Stimulated activated CD4-positive, alpha-beta T cell treated with anti-CD3 and anti-CD28 coated beads, Interleukin-4, amount 100 ng/mL, for 4 hours (primary cell): ENCODE measurements at places on chromosomes 4 and X.
A peak's percentile ranks its signal among the peaks of the same experiment; 100 is the strongest.

- DNase-seq: no peak
Observed at GRCh38 chr4:175657571-175657970, 154.5 kb downstream of the GPM6A start.

DNA sequence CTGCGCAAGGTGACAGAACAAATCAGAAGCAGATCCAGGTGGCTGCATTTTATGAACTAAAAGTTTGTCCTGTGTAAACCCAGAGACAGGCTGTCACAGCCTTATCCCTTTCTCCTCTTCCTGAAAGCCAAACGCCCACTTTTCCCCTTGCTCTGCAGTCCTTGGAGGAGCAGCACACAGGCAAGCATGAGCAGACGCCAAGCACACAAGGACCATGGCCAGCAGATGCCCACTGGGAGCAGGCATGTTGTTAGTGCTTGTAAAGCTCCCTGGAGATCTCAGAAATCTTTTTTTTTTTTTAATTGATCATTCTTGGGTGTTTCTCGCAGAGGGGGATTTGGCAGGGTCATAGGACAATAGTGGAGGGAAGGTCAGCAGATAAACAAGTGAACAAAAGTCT lies 11.5 kb upstream of the HOPX start:
- no peak for DNase-seq

GRCh38 chr4:174753021-174753420 lies 76.0 kb downstream of the GLRA3 start:
- DNase-seq: no peak

GRCh38 chr4:68594678-68595077 lies 18.6 kb upstream of the UGT2B17 start:
- no peak for DNase-seq

DNA sequence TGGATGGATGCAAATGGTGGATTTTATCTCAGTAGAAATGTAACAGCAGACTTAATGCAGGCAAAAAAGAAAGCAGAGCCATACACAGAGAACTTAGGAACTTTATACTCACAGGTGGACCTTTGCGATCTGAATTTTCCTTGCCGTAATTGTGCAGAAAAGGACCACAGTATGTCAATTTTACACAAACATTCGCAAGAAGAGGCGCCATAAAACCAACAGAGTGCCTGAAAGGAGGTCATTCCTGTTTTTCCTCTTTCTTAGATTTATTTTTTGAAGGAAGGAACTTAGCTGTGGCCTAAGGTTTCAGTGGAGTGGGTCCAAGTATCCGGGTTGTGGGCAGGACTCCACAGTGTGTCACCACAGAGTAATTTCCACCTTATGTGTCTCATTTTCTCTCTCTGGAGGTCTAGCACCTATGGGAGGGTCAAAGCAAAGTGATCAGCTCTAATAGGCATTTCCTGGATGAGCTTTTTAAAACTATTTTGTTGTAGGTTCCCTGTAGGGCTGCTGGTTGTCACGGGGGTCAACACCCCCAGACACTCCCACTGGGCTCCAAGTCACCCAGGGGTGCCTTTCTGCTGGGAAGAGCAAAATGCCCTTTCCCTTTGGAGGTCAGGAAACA lies 24.7 kb upstream of the PBDC1 start:
- no peak for DNase-seq

- DNase-seq: no peak
Observed at GRCh38 chr4:129342819-129343408, 247.0 kb downstream of the C4orf33 start.

- DNase-seq: no peak
Observed at GRCh38 chr4:44806071-44806470, 79.7 kb upstream of the GNPDA2 start.

DNA sequence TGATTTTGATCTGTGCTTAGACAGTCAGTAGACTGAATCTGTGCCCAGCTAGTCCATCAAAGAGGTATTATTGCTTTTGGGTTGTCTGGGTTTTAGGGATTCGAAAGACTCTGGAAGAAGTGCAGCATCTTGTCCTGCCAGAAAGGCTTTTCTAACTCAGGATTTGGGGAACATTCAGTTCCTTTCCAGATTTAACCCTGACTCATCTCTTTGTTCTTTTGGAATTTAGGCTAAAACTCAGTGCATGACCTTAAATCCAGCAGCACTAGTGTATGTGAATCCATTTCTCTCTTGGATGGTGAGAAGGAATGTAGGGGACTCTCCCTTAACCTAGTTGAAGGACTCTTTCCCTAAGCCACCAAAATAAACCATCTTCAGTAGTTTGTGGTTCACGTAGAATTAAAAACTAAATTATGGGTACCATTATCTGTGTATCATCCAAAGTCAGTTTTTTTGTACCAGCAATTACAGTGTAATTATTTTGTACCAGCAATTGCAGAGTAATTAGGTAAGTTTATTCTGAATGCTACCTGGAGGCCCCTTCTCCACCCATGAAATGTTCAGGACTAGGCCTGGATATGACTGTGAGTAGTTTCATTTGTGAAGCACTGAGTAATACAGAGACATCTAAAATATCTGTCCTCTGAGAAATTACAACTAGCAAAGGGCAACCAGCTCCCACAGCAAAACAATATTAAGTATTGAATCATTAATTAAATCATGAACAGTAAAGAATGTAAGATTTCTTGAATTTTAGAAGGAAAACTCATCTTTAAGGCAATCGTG lies 384.0 kb downstream of the TMA16 start:
- DNase-seq: no peak

DNA sequence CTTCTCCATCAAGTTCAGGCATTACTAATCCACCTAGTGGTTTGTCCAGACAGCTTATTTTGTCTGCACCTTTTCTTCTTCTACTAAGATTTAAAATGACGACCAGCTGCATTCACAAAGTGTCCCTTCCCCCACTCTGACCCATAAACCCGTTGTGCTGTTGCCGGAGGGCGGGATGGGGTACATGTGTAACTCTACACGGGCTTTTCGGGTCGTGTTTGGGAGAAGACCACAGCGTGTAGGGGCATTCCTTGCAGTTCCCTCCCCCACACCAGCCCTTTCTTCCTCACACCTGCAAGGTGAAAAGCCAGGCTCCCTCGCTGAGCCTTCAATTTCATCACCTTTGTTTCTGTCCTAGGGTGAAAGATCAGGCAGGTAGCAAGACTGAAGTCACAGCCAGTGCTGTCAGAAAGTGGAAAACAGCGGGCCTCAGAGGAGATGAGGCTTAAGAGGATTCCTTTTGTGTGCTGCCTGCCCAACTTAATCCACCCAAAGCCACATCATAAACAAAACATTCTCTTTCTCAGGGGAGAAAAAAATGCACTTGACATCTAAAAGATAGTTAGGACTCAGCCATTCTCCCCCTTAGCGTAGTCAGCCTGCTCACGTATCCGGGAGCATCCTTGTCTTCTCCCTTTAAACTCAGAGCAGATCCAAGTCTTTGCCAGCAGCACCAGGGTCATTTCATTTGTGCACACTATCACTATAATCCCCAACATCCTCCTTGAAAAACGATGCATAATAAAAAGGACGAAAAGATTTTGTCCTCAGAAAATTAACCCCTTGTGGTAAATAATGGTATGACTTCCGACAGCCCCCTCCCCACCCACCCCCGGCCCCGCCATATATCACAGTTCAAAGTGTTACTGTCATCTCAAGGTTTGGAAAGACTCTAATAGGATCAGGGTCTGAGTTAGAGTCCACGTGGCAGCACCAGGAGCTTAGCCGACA lies 599.0 kb downstream of the RAB28 start:
- DNase-seq: no peak

DNA sequence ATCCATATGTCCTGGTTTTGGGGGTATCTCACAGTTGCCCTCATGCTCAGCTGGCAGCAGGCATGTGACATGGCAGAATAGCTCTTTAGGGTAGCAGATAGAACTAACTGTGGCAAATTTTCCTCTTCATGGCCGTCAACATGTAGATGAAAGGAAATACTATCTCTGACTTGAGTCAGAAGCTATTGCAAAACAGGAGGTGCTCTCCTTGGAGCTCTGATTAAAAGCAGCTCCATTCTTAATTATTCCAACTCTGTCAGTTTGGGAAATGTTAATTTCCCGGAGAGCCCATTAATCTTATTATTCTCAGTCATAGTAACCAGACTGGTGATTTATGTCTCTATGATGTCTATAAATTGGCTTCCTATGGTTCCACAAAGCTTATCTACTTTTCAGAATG lies 18.2 kb downstream of the IL13RA1 start:
- DNase-seq: no peak

- no peak for DNase-seq
Observed at GRCh38 chr4:3257103-3257555, 8.2 kb downstream of the MSANTD1 start.

DNA sequence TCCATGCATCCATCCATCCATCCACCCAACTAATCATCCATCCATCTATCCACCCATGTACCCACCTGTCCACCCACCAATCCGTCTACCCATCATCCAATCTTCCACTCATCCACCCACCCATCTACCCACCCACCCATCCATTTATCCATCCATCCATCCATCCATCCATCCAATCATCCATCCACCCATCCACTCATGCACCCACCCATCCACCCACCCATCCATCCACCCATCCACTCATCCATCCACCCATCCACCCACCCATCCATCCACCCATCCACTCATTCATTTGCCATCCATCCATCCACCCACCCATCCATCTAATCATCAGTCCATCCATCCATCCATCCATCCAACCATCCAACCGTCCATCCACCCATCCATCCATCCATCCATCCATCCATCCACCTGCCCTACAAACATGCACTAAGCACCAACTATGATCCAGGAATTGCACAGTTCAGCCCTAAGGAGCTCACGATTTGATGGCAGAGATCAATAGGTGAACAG lies 21.3 kb upstream of the MXD4 start:
- DNase-seq: no peak

DNA sequence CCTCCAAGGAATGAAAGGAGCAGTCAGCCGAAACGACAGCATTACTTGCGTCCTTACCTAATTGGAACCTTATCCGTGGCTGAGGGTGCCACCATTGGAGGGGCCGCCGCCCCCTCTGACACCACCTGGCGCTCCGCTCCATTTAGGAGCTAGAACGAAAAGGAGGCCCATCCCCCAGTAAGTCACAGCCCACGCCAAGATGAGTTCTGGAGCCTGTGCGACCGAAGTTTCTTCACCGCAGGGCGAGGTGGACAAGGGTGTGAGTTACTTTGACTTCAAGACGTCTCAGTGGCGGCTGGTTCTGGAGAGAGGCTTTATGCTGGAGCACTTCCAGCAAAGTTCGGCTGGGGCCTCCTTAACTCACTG lies 729 bp upstream of the IRF2 start:
- DNase-seq: peak; percentile 54

DNA sequence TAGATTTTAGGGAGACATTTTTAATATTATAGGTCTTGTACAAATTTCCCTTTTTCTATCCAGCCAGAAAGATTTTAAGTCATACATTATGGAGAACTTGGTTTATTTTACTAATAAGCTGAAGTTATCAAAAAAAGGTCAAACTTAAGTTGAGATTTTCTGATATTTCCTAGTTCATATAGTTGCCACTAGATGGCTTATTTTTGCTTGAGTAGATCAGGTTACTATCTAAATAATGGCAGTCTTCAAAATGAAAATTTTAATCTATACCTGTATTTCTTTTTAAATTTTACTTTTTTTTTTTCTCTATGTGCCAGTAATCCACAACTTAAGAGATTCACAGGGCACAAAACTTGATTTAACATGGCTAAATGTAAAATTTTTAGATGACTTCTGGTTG lies 52.3 kb downstream of the USP9X start:
- no peak for DNase-seq

DNA sequence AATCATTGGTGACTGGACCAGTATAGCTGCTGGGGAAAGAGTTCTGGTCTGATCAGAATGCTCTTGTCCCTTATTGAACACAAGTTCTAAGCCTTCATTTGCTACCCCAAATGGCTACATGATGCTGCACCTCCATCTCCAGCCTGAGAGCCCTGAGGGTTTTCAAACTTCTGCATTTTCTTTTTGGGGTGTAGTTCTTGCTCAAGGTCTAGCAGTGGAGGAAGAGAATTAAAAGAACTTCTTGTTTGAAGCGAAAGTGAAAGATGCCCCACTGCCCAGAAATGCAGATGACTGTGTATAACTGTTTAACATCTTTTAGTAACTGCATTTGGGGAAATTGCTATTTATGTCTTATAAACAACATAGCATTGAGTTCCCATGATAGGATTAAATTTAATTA lies 38.5 kb downstream of the LAMTOR3 start:
- DNase-seq: peak; percentile 23

DNA sequence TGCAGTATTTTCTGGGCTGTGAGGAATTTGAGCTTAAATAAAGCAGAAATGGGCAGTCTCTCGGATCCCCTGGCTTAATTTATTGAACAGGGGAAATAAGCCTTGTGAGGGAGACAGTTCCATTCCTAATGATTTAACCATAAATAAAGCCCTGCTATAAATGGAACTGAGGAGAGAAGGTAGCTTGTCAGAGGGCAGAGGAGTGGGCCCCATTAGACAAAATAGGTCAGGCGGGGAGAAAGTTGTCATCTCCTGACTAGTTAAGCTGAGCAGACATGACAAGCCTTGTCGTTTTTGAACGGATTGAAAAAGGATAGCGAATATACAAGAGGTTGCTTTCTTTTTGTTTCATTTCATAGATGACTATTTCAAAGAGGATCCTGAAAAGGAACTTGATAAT lies 39.3 kb downstream of the SMPX start:
- DNase-seq: no peak

DNA sequence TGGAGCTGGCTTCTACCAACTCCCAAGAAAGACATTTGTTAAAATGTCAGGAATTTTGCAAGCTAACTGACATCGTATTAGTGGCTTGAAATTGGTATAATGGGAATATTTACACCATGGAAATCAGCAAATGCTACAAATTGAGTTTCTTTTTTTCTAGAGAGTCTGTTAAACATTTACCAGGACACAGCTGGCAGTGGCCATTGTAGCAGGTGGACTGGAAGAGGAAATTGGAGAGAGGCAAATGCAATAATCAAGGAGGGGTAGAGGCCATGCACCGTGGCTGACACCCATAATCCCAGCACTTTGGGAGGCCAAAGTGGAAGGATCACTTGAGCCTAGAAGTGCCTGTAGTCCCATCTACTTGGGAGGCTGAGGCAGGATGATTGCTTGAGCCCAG lies 32.9 kb upstream of the TSR2 start:
- DNase-seq: no peak

DNA sequence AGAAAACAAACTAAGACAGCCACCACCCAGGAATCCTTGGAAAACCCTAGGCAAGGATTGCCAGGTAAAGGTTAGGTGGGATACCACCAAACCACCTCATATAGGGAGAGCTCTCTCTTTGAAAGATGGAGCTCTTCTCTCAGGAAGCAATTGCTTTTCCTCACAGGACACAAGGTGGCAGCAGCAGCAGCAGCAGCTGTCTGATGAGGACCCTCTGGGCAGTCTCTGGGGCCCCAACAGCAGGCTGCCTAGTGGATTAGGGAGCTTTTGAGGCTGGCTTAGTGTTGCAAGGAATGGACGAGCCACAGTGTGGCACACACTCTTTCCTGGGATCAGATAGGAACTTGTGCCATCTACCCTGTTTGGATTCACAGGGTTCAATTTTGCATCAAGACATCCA lies 41.4 kb upstream of the CHRDL1 start:
- no peak for DNase-seq

DNA sequence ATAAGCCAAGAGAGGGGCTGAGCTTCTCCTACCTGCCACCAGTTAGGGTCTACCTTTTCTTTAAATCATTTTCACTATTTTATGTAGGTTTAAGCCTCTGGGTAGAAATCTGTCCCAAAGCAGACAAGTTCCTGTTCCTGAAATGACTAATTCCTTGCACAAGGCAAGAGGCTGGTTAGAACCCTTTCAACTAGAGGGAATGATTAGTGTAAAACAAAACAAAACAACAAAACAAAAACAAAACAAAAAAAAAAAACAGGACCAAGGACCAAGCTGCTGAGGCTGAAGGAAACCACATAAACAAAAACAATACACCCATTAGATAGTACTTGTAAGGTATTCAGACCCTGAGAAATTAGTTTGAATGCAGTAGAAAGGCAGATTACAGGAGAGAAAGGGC lies 62.7 kb downstream of the MAML3 start:
- no peak for DNase-seq
